ENCODE measurements at places on chromosomes 1 and 21. TPM values are rescaled to one million over a fixed set of nuclear protein-coding genes. Genes with fewer than 3 reads are reported as not detected.
A peak's percentile ranks its signal among the peaks of the same experiment; 100 is the strongest.

DNA sequence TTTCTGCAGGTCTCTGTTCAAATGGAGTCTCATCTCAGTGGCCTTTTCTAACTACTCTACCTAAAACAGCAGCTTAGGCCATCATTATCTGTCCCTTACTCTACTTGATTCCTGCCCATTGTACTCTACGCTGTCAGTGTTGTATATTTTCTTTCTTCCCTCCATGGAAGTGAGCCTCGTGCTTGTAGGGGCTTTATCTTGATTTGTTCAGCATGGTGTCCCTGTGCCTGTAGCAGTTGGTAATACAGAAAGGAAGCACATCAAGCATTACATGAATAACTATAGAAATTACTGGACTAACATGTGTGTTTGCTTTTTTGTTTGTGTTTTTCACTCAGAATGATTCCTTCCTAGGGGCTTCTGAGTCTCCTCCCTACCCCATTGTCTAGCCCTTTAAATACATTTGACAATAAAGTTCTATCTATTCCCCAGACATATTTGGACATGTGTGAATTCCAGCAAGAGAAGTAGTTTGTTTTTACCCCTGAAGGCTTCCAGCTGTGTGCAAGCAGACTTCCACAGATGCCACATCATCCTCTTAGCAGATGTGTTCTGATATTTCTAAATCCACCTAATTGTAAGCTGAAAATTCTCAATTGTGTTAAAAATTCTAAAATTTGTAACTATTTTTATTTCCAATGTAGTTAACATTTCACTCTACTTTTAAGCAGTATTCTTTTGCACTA lies 40.3 kb downstream of the PRMT2 start:
- DNase-seq = no peak

DNA sequence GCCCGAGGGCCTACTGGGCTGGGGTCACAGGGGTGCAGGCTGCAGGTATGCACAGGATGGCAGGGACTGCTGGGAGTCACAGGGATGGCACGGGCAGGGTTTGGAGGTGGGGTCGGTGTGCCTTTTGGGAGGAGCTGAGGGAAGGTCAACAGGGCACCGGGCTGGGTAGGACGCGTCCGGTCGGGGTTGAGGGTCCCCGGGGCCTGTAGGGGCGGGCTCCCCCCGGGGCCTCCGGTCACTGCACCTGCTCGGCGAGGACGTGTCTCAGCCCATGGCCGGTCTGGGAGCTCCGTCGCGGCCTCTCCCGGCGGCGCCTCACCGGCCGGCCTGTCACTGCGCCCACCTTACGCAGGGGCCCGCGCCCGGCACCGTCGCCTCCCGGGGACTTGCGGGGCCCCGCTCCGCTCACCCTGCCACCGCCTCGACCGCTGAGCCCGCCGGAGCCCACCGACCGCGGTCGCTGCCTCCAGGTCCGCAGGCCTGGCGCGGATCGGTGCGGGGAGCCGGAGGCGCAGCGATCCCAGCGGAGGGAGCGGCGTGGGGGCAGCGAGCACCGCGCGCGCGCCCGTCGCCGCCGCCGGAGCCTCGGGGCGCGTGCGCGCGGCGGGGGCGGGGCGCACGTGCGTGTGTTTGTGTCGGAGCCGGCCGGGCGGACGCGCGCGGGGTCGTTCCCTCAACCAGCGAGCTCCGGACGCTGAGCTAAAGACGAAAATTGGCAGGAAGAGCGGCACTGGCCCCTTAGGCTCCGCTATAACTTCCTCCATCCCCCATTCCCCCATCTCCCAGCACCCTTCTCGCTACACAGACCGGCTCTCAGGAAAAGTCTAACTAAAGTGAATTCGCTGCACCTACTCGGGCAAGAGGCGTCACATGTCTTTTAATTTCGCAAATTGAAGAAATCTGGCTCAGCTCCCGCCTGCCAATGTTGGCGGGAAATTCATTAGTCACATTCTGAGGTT lies at the start of gene AMIGO1:
Gene AMIGO1 (minus strand): TSS at position 552 of the 959 bp plus-strand sequence. CDS start 815 bp downstream, outside the sequence.
- peak; percentile 61 for DNase-seq

DNA sequence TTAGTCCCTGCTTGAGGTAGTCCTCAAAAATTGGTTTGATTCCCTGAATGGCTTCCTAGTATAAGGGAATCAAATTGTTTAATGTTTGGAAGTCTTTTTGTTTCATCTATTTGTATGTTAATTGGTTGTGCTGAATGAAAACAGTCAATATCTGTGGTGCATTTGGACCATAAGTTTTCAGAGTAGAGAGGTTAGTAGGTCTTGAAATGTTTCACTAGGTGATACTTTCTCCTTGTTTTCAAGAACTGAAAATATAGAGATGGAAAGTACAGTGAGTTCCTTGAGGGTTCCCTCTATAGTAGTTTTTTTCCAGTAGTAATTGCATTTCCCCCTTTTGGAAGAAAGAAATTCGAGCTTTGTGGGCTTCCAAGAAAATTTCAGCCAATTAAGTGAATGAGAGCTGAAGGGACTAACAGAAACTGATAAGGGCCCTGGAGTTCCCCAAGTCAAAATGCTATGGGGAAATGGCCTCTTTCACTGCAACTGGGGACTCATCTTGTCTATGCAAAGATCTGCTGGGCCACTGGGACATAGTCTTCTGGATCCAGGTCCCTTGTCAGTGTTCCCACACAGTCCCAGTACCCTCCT lies 18.6 kb upstream of the CEP350 start:
- DNase-seq = no peak

DNA sequence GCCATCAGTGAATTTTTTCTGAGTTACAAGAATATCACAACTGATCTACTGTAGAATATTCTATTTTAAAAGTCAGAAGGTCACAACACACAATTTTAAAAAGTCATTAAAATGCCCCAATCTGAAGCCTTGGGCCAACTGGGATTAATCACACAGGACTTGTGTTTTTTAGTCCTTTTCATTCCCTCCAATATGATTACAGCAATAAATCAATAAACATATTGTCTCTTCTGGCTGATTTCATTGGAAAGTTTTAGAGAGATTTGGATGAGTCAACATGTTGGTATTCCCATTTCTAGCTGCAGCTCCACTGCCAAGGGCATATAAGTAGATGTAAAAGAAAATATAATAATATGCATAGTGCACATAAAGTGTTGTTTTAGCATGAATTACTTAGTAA lies 85.8 kb downstream of the NIBAN1 start:
- no peak for DNase-seq

ETV3L gene
- total RNA-seq = not detected

DNA sequence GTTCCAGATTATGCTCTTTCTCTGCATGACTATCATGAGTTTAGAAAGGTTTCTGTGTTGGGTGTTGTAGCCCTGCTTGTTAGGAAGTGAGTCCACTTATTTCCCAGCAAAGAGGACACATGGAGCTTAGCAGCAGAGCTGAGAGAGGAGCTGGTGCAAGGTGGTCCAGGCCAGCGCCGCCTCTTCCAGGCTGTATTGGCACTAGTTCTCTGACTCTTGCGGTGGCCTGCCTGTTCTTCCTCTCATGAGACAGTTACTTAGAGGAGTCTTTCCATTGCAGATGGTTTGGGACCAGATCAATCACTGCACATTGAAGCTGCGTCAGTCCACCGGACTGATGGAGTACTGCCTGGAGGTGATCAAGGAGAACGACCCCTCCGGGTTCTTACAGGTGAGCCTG lies 38.0 kb downstream of the TRIM67 start:
- no peak for DNase-seq

DNA sequence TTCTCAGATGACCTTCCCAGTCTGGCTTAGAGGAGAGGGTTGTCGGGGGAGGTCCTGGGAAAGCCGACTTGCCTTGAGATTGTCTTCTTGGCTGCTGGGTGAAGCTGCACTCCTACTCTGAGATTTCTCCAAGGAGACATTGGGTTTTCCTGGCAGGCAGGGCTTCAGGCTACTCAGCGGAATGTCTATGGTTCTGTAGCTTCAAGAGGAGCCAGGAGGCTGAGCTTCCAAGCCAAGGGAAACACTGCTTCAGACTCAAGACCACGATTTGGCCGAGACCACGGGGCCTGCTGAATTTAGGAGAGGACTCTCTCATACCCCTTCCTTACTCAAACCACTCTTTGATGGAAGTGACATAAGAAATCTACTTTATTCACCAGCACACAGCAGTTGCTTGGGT lies 67.8 kb downstream of the NTMT2 start:
- DNase-seq = no peak

DNA sequence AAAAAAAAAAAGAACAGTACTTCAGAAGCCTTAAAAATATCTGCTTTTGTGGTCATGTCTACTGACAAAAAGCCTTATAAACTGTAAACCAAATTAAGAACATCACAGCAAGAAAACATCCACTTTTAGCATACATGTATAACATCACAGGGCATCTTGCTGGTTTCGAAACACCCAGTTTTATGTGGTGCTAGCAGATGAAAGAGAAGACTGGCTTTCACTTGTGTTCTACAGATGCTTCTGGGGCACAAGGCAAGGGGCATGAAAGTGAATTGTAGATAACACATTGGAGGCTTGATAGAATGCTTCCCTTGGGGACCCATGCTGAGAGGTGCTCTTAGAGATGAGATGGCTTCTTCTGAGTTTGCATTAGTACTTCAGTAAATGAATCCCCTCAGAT lies 543.7 kb upstream of the PKN2 start:
- no peak for DNase-seq

- DNase-seq = no peak
These were observed 1.5 kb upstream of the GJB3 start for GRCh38 chr1:34779526-34779925.

DNA sequence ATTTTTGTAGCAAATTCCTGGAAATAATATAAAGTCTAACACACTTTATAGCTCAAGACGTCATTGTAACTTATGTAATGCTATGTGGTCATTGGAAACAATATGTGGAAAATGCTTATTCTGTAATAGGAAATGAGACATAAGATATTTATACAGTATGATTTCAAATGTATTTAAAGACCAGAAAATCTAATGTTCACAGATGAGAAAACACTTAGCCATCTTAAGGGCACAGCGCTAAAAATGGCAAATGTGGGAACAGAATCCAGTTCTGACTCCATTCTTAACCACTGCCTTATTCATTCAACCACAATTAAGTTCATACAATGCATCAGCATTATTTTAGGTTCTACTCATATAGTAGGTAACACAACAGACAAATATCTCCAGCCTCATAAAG lies 12.5 kb downstream of the CSDE1 start:
- no peak for DNase-seq

TBX19 gene
- total RNA-seq = 1.4 TPM

MAP3K21 gene
- 0.45 TPM for total RNA-seq

TAL1 gene
- total RNA-seq = not detected

- DNase-seq = no peak
These were observed 89.7 kb upstream of the ESRRG start for GRCh38 chr1:216812966-216813365.

C1orf87 gene
- not detected for total RNA-seq

GRCh38 chr1:217674028-217674729 lies 43.0 kb downstream of the SPATA17 start:
- no peak for DNase-seq

GRCh38 chr1:201888282-201889089 lies at the start of gene SHISA4:
Gene SHISA4 (plus strand): TSS chr1:201888898. CDS start chr1:201888995, 97 bp downstream.
- DNase-seq = no peak

- DNase-seq = peak; percentile 33
These were observed 53.3 kb upstream of the SYT14 start for GRCh38 chr1:209884665-209885117.

RCSD1 gene
- total RNA-seq = 145 TPM

ATP1A4 gene
- not detected for total RNA-seq

DNA sequence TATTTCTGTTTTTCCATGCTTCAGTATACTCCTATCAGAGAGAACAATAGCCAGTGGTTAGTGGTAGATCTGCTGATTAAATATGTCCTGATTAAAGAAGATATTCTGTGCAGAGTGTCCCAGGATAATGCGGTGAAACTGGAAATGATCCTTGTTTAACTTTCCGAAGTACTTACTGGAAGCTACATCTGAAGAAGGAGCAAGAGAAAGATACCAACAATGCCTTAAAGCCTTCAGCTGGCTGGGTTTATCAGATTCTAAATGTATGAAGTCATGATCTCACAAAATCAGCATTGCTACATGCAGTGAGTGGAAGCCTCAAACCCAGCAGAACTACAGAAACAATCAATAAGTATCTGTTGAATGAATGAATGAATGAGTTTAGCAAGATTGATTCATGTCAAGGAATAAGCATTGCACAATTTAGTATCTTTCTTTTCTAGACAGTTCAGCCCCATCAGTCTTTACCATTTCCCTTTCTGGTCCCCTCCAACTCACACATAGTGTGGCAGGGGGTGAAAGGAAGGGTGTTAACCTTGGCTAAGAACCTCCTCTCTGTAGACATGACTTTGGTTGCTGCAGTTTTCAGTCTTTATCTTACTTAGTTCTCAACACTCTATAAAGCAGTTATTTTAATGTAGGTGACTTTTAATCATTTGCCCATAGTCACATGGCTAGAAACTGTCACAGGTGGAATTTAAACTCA lies 24.7 kb upstream of the DNASE2B start:
- DNase-seq = no peak

PCAT6 gene
- 0.83 TPM for total RNA-seq

DNA sequence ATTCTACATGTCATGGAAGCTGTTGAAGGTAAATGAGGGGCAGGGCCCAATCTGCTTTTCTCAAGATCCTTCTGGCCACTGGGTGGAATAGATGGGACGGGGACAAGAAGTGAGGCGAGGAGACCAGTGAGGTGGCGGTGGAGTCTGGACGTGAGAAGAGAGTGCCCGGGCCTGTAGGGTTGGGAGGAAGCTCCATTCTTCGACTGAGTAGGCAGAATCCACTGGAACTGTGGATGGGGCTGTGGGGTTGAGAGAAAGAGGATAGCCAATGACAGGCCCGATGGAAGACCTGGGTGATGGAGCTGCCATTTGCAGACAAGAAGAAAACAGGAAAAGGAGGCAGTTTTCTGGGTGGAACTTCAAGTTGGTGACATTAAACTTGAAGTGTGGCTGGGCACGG lies 10.3 kb downstream of the SLC1A7 start:
- DNase-seq = no peak

RGS13 gene
- not detected for total RNA-seq

DNA sequence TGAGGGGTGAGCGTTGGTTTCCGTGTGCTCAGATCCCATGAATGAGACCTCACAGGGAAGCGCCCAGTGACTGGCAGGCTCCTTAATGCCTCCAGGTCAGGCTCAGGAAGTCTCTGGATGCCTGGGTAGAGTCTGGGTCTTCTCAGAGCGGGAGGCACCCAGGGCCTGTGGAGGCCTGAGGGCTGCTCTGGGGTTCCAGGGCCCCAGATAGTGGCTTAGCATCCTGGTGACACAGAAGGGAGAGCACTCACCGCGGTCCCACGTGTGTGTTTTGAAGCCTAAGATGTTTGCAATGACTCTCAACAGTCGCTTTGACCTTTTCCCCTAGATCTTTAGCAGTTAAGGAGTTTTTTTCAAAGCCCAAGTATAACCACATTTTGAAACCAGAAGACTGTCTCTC lies 25.0 kb downstream of the PRMT2 start:
- peak; percentile 38 for DNase-seq

OR2L13 gene
- not detected for total RNA-seq

DNA sequence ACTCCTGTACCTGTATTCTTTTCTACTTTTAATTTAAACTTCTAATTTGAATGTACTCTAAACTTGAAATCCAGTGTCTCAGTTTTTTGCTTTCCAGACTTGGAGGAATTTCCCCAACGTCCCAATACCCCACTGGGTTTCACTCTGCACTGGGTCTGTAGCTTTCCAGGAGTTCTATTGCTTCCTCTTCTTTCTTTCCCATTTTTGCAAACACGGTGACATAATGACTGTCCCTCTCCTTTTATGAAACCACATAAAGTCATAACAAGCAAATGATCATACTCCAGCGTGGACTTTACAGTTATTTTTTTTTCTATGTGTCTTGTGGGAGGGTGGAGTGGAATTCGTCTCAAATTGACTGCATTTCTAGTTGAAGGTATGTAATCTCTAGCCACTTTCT lies 97.1 kb downstream of the FASLG start:
- DNase-seq = no peak

- DNase-seq = no peak
These were observed 1369.9 kb downstream of the KCNT2 start for GRCh38 chr1:195238313-195238712.
